ENCODE measurements at places on chromosomes 5 and 9.

DNA sequence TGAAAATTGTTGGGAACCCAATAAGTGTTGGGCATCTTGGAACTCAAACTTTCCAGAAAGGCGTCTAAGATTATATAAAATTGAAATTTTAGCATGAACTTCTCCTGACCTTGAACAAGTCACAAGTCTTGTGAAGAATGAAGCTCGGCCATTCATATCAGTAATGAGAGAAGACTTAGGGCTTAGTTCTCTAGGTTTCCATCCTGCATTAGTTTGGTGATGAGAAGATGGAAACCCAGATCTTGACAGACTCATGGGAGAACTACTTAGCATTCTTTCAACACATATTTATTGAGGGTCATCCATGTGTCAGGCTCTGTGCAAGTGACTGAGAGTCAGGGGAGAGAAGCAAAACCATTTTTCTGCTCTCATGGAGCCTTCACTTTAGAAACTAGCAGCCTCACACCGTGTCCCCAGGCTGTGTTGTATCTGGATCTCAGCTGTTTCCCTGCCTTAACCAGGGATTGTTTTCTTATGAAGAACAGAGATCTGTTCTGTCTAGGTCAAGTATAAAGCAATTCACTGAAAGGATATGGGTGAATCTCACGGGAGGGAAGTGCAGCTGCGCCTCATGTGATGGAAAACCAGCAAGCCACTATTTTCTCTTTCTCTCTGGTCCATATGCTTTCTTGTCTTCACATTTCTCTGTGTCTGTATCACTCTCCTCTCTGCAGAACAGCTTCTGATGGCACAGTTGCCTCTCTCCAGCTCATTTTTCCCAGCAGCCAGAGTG is 3.4 kb downstream of the GARNL3 start:
- no peak for DNase-seq

DNA sequence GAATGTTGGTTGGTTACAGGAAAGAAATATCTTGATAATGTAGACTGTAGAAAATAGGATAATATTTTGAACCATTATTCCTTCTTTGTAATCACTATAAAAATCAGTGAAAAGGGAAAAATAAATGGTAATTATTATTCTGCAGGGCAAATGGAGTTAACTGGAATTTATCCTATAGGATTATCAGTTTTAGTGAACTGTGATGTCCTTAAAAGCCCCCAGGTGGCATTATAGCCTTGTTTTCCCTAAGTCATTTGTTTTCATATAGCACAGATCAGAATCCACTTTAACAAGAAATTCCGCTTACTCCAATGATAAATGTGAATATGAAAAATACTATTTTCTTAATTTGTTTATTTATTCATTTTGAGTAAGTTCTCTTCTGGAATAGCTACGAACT is 26.2 kb upstream of the WDR41 start:
- DNase-seq, result no peak

GRCh38 chr9:3794635-3795034 is 268.8 kb upstream of the RFX3 start:
- DNase-seq, result no peak

DNA sequence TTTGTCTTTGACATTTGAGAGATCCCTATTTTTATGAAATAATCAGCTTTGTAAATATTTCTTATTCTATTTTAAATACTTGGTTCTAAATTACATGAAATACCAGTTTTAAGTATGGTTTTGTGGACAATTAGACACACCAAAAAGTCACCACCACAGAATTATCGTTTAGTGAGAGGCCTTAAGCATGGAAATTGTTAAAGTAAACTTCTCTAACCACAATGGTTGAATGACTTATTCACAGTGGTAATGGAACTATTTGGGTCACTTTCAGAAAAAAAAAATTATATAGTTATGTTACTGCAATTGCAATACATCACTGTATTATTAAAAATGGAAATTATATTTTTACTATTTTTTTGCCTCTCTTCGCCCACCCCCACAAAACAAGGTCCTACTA is 1252.5 kb downstream of the EFNA5 start:
- no peak for DNase-seq

- DNase-seq, result no peak
These were observed 227.6 kb downstream of the SEC61B start for GRCh38 chr9:99449726-99450125.

- no peak for DNase-seq
These were observed 188.2 kb downstream of the DMRT2 start for GRCh38 chr9:1238407-1238806.

DNA sequence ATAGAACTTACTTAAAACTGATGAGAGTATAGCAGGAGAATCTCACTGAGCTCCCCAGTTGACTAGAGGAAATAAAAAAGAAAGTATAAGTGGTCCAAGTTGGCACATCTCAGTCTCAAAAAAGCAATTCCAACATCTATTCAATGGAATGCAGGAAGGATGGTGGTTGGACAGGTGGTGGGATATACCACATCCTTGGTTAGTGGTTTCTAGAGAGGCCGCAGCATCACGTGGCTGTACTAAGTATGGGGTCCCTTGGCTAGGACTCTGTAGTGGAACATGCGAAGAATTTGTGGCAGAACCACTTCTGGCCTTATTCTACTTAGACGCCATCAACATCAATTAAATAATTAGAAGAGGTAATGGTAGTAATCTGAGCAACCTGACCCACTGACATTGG is 232.4 kb downstream of the SAXO1 start:
- no peak for DNase-seq

GRCh38 chr9:107946364-107947141 is 457.0 kb upstream of the KLF4 start:
- DNase-seq, result no peak

DNA sequence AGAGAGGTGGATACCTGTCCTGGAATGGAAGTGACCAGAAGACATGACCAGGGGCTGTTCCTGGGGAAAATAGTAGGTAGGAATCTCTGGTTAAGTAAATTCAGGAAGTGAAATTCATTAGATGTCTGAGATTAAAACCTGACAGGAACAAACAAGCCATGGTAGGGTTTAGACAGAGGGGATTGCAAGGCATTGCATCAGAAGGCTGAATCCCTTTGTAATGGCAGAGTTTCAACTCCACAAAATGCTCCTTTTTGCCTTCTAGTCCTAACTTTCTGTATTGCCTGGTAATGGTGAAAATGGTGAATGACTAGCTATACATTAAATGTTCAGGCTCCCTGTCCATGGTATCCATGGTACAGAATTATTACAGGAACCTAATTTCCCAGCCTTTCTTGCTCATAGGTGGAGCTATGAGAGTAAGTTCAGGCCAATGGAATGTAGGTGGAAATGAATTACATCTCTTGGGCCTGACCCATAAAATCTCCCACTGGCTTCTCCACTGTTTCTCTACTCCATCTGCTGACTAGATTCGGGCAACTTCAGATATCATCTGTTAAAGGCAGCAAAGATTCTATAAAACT is 113.4 kb upstream of the CNTLN start:
- no peak for DNase-seq

DNA sequence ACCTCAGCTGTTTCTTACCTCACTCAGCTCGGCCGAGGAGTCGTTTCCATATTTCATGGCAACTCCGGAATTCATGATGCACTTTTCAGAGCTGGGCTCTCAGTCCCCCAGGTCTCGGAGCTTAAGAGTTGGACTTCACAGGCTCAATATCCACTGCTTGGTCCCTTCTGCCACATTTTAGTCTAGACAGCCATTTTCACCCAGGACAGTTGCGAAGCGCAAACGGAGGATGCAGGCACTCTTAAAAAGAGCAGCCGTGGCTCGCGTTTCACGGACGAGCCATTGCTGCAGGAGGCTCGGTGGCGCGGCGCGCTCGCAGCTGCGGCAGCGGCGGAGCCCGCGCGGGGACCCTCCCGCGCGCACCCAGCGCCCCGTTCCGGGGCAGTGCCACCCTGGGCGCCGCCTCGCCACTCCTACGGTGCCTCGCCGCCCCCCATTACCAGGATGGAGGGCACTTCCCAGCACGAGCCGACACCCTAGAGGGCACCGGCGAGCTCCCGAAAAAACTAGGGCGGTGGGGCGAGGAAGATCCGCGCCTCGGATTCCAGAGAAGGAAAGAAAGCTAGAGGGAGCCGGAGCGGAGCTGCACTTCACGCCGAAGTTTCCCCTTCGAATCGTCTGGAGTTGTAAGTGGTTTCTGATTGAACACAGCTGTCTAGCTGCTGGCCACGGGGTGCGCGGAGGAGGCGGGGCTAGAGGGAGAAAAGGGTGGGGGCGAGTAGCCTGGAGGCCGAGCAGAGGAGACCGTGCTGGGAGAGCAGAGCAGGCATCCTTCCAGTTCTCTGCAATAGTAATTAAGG is 140.3 kb downstream of the TSSK1B start:
- DNase-seq, result peak; percentile 90

- no peak for DNase-seq
These were observed 471.8 kb upstream of the ACO1 start for GRCh38 chr9:31912636-31913035.

DNA sequence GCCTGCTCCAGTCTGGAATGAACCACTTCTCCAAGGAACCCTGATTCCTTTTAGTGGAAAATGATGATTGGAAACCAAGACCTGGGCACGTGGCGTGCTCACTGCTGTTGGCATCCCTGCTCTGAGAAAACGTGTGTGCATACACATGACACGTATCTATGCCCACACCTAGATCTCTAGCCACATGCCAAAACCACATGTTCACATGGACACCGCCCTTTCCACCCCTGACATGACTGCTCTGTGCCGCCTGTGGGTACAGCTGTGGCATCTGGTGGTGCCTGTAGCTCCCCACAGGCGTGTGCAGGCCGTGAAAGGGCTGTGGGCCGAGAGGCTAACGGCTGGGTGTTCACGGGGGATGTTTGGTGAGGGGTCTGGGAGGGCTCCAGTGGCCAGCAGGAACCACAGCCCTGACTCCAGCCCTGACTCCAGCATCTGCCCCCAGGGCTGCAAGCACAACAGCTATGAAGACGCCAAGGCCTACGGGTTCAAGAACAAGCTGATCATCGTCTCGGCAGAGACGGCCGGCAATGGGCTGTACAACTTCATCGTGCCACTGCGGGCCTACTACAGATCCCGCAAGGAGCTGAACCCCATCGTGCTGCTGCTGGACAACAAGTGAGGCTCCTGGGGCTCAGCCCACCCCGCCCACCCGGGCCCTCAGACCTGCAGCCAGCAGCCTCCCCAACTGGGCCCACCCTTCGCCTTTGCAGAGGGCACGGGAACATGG is 75.1 kb downstream of the KCNT1 start:
- DNase-seq, result no peak

Data from left cardiac atrium (tissue), 4 donors.